Activated CD8-positive, alpha-beta T cell treated with anti-CD3 and anti-CD28 coated beads for 36 hours (primary cell): ENCODE measurements at places on chromosomes 2 and 18. TPM values are rescaled to one million over a fixed set of nuclear protein-coding genes. Genes with fewer than 3 reads are reported as not detected.

The PPP1R1C gene
- not detected for total RNA-seq

The CD207 gene
- total RNA-seq = not detected

The SLC19A3 gene
- not detected for total RNA-seq

The PDE1A gene
- total RNA-seq = not detected

The EVX2 gene
- not detected for total RNA-seq

The RTP5 gene
- 0.22 TPM for total RNA-seq

The MYO1B gene
- total RNA-seq = 43.2 TPM

The CIDEA gene
- total RNA-seq = not detected

The SLC11A1 gene
- total RNA-seq = 0.13 TPM

The VWC2L gene
- not detected for total RNA-seq

The ARHGEF4 gene
- 4.2 TPM for total RNA-seq

The PROKR1 gene
- total RNA-seq = not detected

The ZSCAN30 gene
- total RNA-seq = 22.5 TPM

The YPEL5 gene
- 28.4 TPM for total RNA-seq

The PROC gene
- total RNA-seq = not detected

The AQP12A gene
- total RNA-seq = not detected

The DQX1 gene
- total RNA-seq = 0.50 TPM

The TACR1 gene
- not detected for total RNA-seq

The DCDC2C gene
- total RNA-seq = not detected

The MALL gene
- total RNA-seq = not detected

The IGFBP5 gene
- total RNA-seq = not detected

The BOK gene
- total RNA-seq = 0.22 TPM

The SERPINB13 gene
- total RNA-seq = not detected

The REG1B gene
- not detected for total RNA-seq

The CDH19 gene
- total RNA-seq = not detected

The ARHGEF33 gene
- not detected for total RNA-seq

The RFX8 gene
- 0.18 TPM for total RNA-seq

The CPLX4 gene
- total RNA-seq = not detected

The SELENOI gene
- 38.9 TPM for total RNA-seq

The ANKRD30B gene
- not detected for total RNA-seq

The ATIC gene
- 309 TPM for total RNA-seq
